ENCODE measurements at places on chromosomes 12 and 14.

GRCh38 chr12:66152732-66153131, 17.1 kb downstream of the TMBIM4 start:
- no peak for DNase-seq

GRCh38 chr12:83807871-83808270, 1104.7 kb downstream of the SLC6A15 start:
- no peak for DNase-seq

- no peak for DNase-seq
These were observed 7.3 kb downstream of the BCL7A start for GRCh38 chr12:122028905-122029560.

- DNase-seq, result peak; percentile 10
These were observed 138.5 kb upstream of the SYT1 start for GRCh38 chr12:78725951-78726580.

DNA sequence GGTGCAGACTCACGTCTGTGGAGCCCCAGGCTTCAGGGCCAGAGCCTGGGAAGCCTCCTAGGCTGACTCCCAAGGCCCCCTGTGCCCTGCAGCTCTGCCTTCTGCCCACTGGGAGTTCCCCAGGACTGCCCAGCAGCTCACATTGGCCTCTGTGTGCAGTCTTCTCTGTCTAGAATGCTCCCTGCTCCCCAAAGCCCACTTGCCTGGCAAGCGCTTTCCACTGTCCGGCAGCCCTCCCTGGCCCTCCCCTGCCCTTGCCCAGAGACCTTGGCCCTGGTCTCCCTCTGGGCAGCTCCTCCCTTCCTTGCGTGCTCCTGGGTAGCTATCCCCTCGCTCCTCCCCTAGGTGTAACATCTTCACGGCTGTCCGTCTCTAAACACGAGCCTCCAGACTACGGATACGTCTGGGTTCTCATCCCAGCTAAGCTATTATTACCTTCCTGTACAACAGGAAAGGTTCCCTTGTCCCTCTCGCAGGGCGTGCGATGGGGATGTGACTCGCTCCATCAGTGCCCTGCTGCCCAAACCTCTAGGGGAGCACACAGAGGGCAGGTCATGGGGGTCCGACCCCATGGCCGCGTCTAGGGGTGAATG, 325.5 kb upstream of the RTL1 start:
- no peak for DNase-seq

GRCh38 chr12:42281844-42282243, 43.8 kb upstream of the YAF2 start:
- DNase-seq, result no peak

DNA sequence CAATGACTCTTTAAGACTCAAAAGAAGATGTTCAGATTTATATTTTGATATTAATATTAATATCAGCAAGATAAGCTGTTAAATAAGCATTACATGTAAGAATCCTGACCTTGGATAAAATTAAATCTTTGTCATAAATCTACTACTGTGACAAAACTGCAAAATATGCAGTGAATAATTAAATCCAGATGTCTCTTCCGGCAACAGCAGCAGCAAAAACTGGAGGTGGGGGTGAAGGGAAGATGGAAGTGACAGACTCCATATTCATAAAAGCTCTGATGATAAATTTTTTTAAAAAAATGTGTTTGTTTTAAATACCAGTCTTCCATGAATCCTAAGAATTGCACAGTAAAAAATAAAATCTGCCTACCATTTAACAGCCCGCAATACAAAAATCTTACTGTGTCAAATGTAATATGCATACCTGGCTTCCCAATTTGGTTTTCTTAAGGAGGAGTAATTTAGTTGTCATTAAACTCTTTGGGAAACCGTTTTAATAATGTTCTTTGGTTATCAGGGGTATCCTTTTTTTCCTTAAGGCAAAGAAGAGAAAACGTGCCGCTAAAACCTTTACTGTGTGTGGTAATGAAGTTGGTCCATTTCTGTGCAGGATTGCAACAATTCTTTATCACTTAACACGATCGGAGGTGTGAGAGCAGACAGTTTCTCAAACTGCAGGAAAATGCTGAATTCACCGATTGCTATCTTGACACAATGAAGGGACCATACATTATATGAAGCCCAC, 478.2 kb downstream of the DIO2 start:
- DNase-seq, result no peak

- no peak for DNase-seq
These were observed 53.1 kb downstream of the DAD1 start for GRCh38 chr14:22535916-22536315.

All from G401 (cell line).